ENCODE measurements at places on chromosomes 12 and 14.

- DNase-seq: no peak
Measured at GRCh38 chr14:33720284-33720787, 230.5 kb downstream of the EGLN3 start.

DNA sequence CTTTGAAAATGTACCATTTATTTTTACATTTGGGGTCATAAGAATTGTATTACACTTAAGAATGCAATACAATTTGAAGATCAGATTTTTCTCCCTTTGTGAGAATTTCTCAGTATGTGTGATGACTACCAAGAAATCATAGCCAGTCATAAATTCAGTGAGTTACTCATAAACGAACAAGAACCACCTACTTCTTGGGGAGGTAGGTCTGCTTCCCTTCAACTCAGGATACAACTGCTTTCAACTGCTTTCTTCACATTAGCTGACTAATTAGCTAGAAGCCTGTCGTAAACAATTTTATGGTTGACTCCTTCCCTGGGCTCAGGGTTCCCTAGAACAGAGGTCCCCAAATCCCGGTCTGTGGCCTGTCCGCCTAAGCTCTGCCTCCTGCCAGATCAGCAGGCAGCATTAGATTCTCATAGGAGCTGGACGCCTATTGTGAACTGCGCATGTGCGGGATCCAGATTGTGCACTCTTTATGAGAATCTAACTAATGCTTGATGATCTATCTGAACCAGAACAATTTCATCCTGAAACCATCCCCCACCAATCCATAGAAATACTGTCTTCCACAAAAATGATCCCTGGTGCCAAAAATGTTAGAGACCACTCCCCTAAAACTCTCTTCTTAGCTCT, 3.7 kb downstream of the ANG start:
- no peak for DNase-seq

DNA sequence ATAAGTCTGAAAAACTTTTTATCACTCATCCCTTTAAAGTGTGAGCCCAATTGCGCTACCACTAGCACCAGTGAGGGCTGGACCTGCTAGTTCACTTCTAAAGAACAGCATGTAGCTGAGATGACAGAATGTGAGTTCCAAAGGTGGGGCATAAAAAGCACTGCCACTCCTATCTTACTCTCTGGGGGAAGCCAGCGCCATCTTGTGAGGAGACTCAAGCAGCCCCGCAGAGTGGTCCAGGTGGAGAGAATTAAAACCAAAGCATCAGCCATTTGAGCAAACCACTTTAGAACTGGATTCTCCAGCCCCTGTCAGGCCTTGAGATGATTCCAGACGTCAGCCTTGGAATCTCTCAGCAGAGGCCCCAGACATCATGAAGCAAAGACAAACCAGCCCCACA, 39.9 kb downstream of the TMEM132D start:
- DNase-seq: no peak

DNA sequence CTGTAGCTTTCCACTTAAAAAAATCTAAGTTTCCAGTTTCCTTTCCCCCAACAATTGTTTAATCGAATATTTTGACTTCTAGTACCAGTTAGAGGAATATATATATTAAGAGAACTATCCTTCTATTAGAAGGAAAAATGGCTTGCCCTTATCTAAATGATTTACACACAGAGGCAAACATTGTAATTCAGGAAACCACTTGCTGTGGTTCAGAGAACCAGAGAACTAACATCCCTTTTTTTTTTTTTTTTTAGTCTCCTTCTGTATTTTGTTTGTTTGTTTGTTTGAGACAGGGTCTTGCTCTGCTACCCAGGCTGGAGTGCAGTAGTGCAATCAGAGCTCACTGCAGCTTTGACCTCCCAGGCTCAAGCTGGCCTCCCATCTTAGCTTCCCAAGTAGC, 746.6 kb downstream of the VRK1 start:
- DNase-seq: no peak

GRCh38 chr12:31687101-31687527, 27.6 kb downstream of the ETFBKMT start:
- no peak for DNase-seq

DNA sequence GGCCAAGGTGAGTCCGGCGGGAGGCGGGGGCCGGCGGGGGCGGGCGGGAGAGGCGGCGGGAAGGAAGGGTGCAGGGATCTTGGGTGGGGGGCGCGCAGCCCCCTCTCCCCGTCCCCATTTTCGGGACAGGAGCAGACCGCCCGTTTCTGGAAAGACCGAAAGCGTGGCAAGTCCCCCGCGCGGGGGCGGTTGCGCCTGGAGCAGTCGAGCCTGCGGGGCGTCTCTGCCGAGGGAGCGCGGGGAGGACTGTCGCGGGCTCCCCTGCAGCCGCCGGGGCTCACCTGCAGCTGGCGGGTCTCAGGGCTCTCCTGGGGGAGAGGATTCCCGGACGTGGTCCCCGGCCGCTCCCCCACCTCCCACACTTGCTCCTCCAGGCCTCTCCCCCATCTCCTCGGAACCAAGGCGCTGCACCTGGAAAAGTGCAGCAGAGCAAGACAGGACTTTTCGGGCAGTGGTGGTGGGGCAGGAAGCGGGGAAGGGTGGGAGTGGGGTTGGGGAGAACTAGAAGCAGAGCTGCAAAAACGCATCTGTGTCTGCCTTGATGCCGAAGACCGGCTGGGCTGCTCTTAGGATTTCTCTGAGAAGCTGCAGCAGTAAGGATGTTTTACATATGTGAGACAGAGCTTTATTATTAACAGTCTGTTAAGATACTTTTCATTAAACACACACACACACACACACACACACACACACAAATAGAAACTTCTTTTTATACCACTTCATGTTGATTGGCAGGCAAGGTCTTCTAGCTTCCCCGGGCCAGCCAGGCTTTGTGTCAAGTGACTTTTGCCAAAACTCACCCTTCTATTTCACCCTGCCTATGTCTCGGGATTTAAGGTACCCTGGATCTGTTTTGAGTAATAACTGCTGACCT, 677 bp downstream of the C12orf75 start:
- DNase-seq: no peak

GRCh38 chr12:31363831-31364230, 37.9 kb upstream of the SINHCAF start:
- DNase-seq: no peak

- DNase-seq: no peak
Measured at GRCh38 chr12:39972119-39972518, 133.8 kb downstream of the SLC2A13 start.

- no peak for DNase-seq
Measured at GRCh38 chr12:690466-690865, 27.2 kb upstream of the NINJ2 start.

DNA sequence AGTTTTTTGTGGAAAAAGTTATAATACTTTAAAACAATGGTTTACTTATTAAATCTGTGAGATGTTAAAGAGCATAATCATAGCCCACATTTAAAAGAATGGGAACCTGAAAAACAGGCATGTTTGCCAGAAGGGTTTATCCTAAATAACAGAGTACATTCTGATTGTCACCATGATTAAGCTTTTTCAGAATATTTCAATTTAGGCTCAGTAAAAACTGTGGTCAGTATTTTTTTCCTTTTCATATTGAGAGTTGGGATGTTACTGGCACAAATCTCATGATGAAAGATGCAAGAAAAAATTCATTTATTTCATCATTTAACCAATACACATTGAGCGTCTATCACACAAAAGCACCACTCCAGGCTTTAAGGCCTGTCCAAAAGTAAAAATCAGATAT, 18.6 kb downstream of the EPS8 start:
- DNase-seq: no peak

GRCh38 chr12:83996671-83997070, 915.9 kb downstream of the SLC6A15 start:
- no peak for DNase-seq

DNA sequence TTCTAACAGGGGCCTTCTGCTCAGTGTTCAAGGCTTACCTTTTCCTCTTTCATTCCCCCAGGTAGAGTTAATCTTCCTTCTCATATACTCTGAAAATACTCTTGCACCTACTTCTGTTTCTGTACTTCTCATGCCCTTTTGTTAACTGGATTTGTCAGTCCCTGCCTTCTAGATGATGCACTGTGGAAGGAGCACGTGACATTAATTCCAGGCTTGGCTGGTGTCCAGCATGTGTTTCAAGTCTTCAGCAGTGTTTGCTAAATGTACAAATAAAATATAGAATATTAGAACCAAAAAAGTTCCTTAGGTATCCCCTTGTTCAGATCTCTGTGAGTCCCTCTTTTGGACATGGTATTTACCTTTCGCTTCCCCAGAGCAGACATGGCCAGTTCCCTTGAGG, 27.9 kb upstream of the EVL start:
- DNase-seq: no peak

DNA sequence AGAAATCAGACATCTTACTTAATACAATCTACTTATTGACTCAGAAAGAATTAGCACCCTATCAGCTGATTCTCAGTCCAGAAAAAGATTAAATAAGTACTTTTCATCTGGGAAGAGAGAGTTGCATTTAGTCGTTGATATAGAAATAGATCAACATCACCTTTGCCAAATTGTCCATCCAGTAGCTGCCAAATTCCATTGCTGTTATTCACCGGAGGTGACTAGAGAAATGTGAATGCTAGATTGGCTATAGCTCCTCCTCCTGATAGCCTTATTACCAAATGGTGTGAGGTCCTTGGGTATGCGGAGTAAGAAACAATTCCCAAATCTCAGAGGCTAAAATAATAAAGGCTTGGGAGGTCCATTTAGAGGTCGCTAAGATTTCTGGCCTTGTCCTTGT, 723.3 kb upstream of the FLRT2 start:
- no peak for DNase-seq

- no peak for DNase-seq
Measured at GRCh38 chr12:22228022-22228875, 106.3 kb downstream of the ST8SIA1 start.
